ENCODE measurements at places on chromosomes 1 and 21.

DNA sequence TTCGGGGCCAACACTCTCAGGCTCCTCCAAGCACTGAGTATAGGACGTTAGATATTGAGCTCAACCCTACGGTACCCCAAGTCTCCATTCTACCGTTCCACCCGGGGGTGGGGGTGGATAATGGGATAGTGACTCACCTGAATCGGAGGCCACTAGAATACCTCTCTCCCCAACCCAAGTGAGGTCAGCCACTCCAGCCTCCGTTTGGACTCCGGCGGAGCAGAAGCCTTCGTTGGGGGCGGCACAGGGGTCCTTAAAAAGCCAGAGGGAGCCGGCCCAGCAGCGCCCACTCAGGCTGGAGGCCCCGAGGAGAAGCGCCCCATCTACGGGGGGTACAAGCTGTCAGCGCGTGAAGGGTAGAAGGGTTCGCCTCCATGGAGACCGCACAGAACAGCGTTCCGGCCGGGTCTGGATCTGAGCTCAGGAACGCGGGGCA, 556 bp downstream of the WDR77 start:
- DNase-seq, result no peak

- no peak for DNase-seq
Observed at GRCh38 chr1:19921310-19921709, 2.1 kb downstream of the PLA2G2E start.

DNA sequence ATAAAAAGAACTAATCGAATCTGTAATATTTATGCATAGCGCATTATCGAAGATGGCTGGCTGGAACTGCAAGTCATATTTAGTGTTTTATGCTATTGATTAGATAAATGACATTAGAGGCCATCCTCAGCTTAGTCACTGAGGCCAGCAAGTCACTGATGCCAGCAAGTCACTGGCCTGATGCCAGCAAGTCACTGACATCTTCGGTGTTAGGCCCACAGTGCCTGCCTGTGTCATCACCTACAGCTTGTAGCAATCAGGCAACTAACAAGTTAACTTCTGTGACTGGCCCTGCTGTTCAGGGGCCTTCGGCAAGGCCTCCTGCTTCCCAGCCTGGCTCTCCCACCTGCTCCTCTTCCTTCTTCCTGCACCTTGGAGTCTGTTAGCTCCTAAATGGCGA, 65.6 kb upstream of the SCCPDH start:
- DNase-seq, result no peak

- DNase-seq, result peak; percentile 39
Observed at GRCh38 chr1:205438213-205439158, 16.6 kb upstream of the LEMD1 start.

DNA sequence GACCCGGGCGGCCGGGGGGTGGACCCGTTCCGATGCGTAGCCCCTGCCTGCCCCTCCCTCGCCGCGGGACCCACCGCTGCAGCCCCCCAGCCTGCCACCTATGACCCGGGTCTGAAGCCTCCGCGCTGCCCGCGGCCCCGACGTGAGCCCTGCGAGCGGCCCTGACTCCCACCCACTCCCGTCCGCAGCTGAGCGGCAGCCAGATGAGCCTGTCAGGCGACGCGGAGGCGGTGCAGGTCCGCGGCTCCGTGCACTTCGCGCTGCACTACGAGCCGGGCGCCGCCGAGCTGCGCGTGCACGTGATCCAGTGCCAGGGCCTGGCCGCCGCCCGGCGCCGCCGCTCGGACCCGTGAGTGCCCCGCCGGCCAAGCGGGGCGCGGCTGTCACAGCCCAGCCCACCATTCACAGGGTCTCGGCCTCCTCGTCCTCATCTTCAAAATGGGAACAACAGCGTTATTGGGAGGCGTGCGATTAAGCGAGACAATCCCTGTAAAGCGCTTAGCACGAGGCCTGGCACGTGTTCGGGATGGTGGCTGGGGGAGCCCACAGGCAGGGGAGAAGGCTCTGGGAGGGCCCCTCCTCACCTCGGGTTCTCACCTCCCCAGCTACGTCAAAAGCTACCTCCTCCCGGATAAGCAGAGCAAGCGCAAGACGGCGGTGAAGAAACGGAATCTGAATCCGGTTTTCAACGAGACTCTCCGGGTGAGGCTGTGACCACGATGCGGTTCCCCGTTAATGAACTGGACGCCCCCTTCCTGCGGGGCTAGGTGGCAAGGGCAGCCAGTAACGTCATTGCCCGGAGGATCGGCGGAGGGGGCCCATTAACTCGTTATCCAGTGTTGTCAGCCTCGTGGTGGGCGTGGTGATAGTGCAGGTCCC, 8.2 kb downstream of the SYTL1 start:
- no peak for DNase-seq
